Activated naive CD8-positive, alpha-beta T cell treated with anti-CD3 and anti-CD28 coated beads, Interleukin-2, amount 10 ng/mL, durations not matched to agents 7 days and 5 days (primary cell): ENCODE measurements at places on chromosomes 12 and 14. TPM values are rescaled to one million over a fixed set of nuclear protein-coding genes. Genes with fewer than 3 reads are reported as not detected.

Gene TAS2R30
- 3.3 TPM for total RNA-seq

Gene PTPRO
- total RNA-seq, result 2.3 TPM

Gene LRP1-AS
- not detected for total RNA-seq

Gene PRR4
- total RNA-seq, result 1.6 TPM

Gene TRIM9
- 2.3 TPM for total RNA-seq

Gene SPIC
- not detected for total RNA-seq

Gene FAM90A1
- total RNA-seq, result not detected

Gene SPX
- total RNA-seq, result 0.11 TPM

Gene WNT5B
- not detected for total RNA-seq

Gene FITM1
- total RNA-seq, result 1.7 TPM

Gene GLIPR1L1
- not detected for total RNA-seq

Gene MYH6
- not detected for total RNA-seq

Gene LUM
- not detected for total RNA-seq

Gene APOF
- total RNA-seq, result not detected

Gene BEGAIN
- total RNA-seq, result 2.3 TPM

Gene SLC6A12
- not detected for total RNA-seq

Gene KCNJ8
- total RNA-seq, result not detected

Gene RNASE3
- not detected for total RNA-seq

Gene HNF1A
- total RNA-seq, result not detected

Gene PRKD1
- not detected for total RNA-seq

Gene TAS2R10
- 0.58 TPM for total RNA-seq

Gene NAV3
- total RNA-seq, result not detected

Gene TTLL5
- 31.8 TPM for total RNA-seq

Gene AJUBA
- 1.3 TPM for total RNA-seq

Gene KLRD1
- total RNA-seq, result 30.6 TPM
